Upper lobe of left lung (tissue), 6 donors: ENCODE measurements at places on chromosomes 16 and 17. TPM values are rescaled to one million over a fixed set of nuclear protein-coding genes. Genes with fewer than 3 reads are reported as not detected.

Gene TMEM114
- not detected for total RNA-seq

Gene TMEM238L
- total RNA-seq, result not detected

Gene NPIPB6
- total RNA-seq, result 3.3 TPM

Gene COX11
- total RNA-seq, result 60.8 TPM

Gene CBLN1
- total RNA-seq, result not detected

Gene NEK8
- 17.0 TPM for total RNA-seq

Gene WNT9B
- not detected for total RNA-seq

Gene CRYM
- total RNA-seq, result 2.0 TPM

Gene NPIPA5
- 5.2 TPM for total RNA-seq

Gene AANAT
- total RNA-seq, result not detected

Gene TMEM132E
- total RNA-seq, result not detected

Gene TM4SF5
- total RNA-seq, result not detected

Gene PRKAR1A
- 412 TPM for total RNA-seq

Gene ODF4
- not detected for total RNA-seq

Gene CBX8
- total RNA-seq, result 2.0 TPM

Gene BAHCC1
- 8.2 TPM for total RNA-seq
